Glomerular endothelial cell (primary cell): ENCODE measurements at places on chromosomes 13 and 19. TPM values are rescaled to one million over a fixed set of nuclear protein-coding genes. Genes with fewer than 3 reads are reported as not detected.
A peak's percentile ranks its signal among the peaks of the same experiment; 100 is the strongest.

DNA sequence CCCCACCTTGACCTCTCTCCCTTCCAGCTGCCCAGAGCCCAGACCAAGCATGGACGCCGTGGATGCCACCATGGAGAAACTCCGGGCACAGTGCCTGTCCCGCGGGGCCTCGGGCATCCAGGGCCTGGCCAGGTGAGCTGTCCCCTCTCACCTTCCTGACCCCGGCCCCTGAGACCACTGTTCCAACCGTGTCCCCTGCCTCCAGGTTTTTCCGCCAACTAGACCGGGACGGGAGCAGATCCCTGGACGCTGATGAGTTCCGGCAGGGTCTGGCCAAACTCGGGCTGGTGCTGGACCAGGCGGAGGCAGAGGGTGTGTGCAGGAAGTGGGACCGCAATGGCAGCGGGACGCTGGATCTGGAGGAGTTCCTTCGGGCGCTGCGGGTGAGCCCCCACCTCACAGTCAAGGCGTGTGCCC is 312 bp downstream of the CAPS start:
- DNase-seq, result no peak

Gene PCDH17
- 0.39 and 3.0 TPM in 2 replicates for total RNA-seq

- DNase-seq, result no peak
Observed at GRCh38 chr13:75312884-75313520, 169.0 kb downstream of the TBC1D4 start.

Gene CLEC17A
- total RNA-seq, result not detected in 2 replicates

DNA sequence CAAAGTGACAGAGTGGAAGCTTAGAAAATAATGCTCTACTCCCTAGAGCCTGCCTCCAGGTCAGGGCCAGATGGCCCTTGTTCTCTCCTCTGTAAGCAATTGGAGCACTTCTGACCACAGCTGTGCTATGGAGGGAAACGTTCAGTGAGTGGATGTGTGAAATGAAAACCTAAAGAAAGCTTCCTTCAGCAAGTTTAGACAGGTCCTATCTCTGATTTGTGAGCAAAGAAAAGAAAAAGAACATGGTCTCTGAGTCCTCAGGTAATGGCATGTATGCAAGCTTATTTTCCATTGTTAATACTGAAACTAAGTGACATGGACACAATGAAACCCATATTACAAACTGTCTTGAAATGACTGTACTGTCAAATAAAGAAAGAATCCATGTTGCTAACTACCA is 1486.8 kb downstream of the EFNB2 start:
- DNase-seq, result no peak

- DNase-seq, result no peak
Observed at GRCh38 chr13:36815062-36815461, 4.0 kb upstream of the RFXAP start.

- DNase-seq, result no peak
Observed at GRCh38 chr19:1244693-1245451, 3.3 kb downstream of the ATP5F1D start.

Gene CGB1
- total RNA-seq, result not detected in 2 replicates

DNA sequence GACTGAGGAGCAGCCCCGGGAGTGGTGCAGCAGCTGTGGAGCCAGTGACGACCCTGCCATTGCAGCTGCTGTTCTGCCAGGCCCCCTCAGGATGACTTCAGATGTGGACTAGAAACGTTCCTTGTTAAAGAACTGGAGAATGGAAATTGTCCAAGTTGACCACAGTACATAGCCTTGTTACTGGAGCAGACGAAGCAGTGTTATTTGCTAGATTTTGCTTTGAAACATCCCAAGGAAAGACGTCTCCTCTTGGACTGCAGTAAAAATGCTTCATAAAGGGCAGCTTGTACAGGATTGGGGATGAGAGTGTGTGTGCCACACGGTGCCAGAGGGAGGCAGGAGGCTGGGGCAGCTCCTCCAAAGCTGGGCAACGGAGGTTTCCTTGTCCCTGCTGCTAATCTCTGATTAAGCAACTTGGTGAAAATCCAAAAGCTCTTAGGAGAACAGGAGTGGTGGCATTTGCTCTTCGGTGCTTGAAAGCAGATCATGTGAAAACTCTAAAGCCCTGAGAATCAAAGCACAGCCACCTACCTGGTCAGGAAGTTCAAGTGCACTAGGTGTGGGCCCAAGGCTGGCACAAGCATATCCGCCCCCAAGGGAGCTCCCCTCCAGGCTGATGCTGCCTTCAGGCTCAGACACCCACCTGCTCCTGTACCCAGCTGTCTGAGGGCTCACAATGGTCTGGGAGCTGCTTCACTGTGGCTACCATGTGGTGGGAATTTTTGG is 34.5 kb downstream of the SHISA2 start:
- no peak for DNase-seq

Gene LILRB5
- not detected in 2 replicates for total RNA-seq

Gene TUBA3C
- not detected in 2 replicates for total RNA-seq

Gene APOC4
- not detected in 2 replicates for total RNA-seq

- no peak for DNase-seq
Observed at GRCh38 chr13:57302604-57303003, 135.6 kb downstream of the PRR20E start.

GRCh38 chr19:1256646-1257474 is 8.5 kb downstream of the MIDN start:
- no peak for DNase-seq

Gene OSCAR
- not detected in 2 replicates for total RNA-seq

DNA sequence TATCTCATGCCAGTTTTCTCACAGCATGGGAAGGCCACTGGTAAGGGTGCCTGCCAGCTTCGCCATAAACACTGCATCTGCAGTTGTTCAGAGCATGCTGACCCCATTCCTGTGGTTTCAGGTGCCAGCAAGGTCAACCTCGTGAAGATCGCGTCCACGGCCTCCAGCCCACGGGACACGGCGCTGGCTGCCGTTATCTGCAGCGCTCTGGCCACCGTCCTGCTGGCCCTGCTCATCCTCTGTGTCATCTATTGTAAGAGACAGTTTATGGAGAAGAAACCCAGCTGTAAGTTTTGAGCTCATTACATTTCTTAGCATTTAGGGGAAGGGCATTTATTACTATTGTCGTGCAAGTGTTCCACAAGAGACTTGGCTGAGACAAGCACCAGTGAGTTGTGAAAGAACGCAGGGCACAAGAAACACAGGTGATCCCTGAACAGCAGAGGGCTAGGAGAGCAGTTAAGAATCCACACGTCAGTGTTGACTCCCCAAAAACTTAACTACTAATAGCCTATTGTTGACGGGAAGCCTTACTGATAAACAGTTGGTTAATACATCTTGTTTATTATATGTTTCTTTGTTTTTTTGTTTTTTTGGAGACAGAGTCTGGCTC is 88.8 kb downstream of the TNFRSF19 start:
- DNase-seq, result no peak

DNA sequence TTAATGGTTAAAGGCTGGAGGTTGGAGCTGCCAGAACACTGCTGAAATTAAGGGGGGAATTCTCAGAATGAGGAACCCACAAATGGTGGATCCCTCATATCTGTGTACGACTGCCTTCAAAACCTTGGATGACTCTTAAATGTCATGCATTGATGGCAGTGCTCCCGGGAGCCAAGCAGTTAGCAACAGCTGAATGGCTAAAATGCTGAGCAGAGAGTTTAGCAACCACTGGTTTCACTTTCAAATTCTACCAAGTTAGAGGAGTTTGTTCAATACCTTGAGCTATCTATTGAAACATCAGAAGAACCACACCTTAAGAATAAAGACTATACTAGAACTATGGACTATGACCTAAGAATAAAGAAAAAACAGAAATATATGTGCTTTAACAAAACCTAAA is 41.4 kb downstream of the UQCRFS1 start:
- no peak for DNase-seq

DNA sequence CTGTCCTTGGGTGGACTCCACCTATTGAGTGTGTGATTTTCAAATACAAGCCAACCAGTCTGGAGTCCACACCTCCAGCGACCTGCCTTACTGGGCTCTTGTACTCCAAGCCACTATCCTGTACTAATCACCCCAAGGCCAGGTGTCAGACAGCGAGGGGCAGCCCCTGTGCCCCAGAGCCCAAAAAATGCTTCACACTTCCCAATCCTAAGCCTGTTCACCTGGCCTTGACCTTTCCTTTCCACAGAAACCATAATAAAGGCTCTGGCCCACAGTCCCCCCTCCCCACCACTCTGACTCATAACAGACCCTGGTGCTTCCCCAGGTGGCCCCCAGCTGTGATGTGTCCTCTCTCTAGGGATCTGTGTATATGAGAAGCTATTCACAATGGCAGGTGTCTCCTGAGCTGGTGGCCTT is 3.9 kb downstream of the CD209 start:
- DNase-seq, result no peak

- no peak for DNase-seq
Observed at GRCh38 chr13:85332615-85333014, 466.6 kb downstream of the SLITRK6 start.

DNA sequence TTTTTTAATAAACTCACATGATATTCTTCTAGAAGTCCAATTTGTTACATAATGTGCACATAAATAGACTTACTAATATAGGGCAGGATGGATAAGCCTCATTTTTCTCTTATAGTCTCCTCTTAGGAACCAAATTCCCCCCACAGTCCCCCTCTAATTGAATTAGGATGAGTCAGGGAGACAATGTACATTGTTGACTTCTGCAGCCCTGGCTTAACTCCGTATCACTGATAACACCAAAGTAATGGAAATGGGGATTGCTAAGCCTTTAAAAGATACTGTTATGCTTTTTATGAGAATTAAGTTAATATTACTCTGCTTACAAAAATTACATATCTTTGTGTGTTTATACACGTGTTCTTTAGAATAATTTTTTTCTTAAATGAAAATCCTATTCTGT is 5.1 kb upstream of the PCDH9 start:
- no peak for DNase-seq

DNA sequence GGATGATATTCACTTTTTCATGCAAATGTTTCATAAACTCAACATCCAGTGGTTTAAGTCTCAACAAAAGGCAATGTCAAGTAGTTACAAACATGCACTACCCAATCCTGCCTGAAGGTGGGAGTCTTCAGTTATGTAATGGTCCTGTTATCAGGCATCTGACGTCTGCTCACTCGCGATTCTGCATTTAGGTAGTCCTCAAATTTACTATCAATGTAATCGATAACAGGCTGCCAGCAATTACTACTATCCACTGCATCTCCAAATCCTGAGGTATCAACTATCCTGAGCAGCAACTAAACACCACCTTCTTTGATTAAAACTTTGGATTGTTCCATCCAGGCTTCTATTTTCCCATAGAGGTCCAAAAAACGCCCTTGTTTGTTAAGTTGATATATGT is 51.2 kb downstream of the NLRP12 start:
- peak; percentile 51 for DNase-seq

Gene MEF2B
- not detected in 2 replicates for total RNA-seq

Gene FLT3
- not detected in 2 replicates for total RNA-seq

GRCh38 chr13:83895994-83896580 is 13.8 kb upstream of the SLITRK1 start:
- DNase-seq, result no peak

DNA sequence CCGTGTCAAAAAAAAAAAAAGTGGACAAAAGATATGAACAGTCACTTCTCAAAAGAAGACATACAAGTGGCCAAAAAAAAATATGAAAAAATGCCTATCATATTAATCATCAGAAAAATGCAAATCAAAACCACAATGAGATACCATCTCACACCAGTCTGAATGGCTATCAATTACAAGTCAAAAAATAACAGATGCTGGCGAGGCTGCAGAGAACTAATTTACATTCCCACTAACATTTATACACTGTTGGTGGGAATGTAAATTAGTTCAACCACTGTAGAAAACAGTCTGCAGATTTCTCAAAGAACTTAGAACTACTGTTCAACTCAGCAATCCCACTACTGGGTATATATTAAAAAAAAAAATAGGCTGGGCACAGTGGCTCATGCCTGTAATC is 26.5 kb upstream of the FOXO1 start:
- DNase-seq, result no peak

DNA sequence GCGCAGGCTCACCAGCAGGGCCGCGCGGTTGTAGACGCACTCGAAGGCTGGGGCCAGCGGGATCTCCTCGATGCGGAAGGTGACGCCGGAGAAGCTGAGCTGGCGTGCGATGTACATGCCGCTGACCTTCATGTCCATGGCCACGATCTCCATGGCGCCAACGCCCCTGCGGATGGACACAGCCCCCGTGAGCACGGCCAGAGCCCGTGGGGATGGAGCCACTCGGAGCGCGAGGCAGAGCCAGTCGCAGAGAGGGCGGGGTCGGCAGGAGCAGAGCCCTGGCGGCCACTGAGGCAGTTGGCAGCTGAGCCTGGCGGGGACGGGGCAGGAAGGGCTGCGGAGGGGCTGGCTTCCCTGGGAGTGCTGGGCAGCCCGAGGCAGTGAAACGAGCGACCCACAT is 15.2 kb downstream of the GPX4 start:
- DNase-seq, result no peak

Gene NBEA
- 3.3 and 4.1 TPM in 2 replicates for total RNA-seq

DNA sequence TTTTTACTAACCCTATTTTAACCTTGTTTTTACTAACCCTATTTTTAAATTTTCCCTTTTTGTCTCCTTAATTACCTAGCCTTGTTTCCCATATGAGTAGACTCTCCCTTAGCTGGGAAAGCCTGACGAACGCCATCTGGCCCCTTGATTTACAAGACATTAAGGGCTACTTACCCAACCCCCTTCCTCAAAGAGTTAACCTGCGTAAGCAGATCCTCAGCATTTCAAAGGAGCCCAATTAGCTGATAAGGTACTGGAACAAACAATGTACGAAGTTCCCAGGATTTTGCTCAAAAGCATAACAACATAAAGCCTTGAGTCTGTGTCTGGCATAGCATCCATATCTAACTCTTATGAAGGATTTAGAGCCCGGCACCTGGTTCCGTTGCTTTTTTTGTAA is 4.7 kb upstream of the MVB12A start:
- no peak for DNase-seq

DNA sequence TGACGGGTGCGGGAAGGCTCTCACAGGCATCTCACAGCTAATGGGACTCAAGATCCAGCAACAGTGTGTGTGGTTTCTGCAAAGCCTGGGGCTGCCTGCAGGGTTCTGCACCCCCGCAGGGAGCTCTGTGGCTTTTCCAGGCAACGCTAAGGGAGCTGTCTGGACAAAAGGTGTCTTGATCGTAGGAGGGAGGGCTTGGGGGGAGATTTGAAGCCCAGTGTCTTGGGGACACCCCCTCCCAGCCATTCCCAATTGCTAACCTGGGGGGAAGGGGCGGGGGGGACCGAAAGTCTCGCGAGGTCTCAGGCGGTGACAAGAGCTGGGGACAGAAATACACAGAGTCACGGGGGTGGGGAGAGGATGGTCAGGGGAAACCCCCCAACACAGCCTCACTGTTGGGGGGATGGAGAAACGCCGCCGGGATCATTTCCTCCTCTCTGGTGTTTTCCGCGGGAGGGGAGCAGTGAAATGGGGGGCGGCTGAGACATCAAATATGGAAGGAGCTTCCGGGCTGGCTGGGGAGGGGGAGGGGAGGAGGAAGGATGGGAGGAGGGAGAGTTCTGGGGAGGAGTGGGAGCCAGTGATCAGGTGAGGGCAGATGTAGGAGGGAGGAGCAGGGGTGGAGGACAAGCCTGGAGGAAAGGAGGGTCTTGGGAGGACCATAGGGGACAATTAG is 13.3 kb downstream of the KCNC3 start:
- no peak for DNase-seq

- DNase-seq, result no peak
Observed at GRCh38 chr13:75787249-75787928, 151.3 kb downstream of the LMO7 start.
